ENCODE measurements at places on chromosomes 4 and X.

- DNase-seq: peak; percentile 73
Observed at GRCh38 chr4:10015140-10015753, 6.0 kb downstream of the SLC2A9 start.

DNA sequence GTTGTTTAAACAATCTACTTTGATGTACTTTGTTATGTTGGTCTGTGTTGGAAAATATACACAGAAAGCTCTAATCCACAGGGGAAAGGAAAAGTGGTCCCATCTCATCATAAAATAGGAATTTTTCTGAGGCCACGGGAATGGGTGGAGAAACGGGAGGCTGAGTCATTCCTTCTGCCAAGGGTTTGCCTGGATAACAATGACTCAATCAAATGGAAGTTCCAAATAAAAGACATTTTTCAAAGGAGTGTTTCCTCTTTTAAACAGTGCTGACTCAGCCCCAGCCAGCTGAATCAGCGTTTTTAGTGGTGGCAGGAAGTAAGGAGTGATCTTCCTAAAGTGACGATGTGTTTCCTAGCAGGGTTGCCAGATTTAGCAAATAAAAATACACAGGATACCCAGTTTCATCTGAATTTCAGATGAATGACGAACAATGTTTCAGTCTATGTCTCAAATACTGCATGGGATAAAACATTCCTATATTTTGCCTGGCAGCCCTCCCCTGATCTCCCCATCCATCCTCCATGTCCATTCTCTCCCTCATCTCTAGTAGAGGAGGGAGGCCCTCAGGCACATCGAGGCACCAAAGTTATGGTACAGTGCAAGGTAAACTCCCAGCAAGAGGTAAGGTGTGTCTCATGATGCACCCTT is 345.4 kb upstream of the GATB start:
- DNase-seq: no peak

- DNase-seq: no peak
Observed at GRCh38 chrX:23797371-23798128, 14.6 kb downstream of the SAT1 start.

DNA sequence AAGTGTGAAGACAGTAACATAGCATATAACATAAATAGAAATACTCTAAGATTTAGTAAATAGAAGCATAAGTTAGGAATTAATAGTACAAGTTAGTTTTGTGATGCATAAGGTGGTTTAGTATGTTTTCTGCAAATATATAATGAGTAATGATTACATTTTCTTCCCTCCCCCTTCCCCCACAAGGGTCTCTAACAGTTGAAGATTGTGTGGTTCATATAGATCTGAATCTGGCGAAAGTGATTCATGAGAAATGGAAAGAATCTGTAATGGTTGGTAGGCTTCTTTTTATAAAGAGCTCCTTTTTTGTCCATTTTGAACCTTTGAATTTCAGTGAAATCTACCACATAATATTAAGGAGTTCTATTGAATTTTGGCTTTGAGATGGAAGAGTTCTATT is 66.3 kb downstream of the N4BP2 start:
- DNase-seq: no peak

- DNase-seq: no peak
Observed at GRCh38 chrX:11589641-11590040, 76.1 kb downstream of the ARHGAP6 start.

All from NCI-H2081 treated with DMSO at 0.1 percent for 48 hours (cell line).